ENCODE measurements at places on chromosomes 7 and 10.
A peak's percentile ranks its signal among the peaks of the same experiment; 100 is the strongest.

DNA sequence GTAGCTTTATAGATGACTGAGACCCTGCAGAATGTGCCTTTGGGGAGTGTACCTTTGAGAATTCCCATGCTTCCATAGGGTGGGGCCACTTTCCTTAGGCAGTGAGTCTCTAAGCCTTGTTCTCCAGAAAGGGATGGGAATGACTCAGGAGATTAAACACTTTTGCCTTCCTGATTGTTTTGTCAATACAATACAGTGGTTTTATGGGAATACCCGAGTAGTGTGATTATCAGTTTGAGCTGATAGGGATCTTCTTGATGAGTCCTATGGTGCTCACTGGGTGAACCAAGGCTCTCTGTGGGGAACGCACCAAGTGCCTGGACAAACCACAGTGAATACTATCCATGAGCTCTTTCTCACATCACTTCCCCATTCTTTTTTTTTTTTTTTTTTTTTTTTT is 6.3 kb downstream of the MYOF start:
- DNase-seq, result peak; percentile 90

- no peak for DNase-seq
Measured at GRCh38 chr10:130190737-130191115, 54.5 kb downstream of the GLRX3 start.

GRCh38 chr7:78134256-78134655 is 335.7 kb downstream of the PHTF2 start:
- DNase-seq, result no peak

- no peak for DNase-seq
Measured at GRCh38 chr7:28484606-28484935, 72.3 kb downstream of the CREB5 start.

GRCh38 chr10:119393019-119393418 is 149.5 kb downstream of the RGS10 start:
- no peak for DNase-seq

DNA sequence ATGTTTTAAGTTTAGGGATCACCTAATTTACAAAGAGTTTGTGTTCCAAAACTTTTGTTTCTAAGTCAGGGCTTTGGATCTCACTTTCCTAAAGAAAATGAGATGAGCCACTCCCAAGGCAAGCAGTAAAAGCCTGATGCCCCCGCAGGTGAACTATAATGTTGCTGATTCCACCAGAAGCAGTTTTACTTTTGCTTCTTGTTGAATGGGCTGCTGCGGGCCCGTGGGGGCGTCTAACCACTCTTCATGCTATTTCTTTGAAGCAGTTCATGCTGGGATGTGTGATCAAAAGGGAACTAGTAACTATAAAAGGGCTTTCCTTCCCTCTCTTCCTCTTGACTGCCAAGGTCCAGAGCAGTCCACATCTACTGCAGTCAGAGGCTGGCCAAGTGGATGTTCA is 118.7 kb upstream of the NEBL start:
- no peak for DNase-seq

DNA sequence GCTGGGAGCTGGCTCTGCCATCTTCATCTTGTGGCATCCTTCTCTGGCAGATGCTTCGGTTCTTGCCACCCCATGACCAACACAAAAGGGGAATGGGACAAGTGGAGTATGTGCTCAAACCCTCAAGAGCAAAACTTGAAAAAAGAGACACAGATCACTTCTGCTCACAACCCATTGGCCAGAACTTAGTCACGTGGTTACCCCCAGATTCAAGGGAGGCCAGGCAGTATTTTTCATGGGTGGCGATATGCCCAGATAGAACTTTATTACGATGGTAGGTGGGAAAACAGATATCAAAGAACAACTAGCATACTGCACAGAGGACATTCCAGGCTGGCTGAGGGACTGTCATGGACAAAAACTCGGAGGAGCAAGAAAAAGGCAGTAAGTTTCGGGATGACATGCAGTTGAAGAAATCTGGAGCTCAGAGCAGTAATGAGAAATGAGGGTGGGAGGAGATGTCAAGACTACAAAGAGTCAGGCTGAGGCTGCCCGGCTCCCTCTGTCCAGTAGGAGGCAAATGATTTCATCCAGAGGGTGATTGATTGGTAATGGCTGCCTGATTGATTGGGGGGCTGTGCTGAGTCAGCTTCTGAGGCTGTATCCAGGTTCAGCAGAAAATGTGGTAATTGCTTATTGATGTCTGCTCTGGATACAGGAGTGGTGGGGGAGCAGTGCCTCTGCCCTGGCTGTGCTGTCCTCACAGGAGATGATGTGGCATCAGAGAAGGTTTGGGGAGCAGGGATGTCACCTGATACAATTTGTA is 25.3 kb downstream of the COL13A1 start:
- no peak for DNase-seq

- no peak for DNase-seq
Measured at GRCh38 chr7:37281368-37282092, 167.1 kb downstream of the ELMO1 start.

GRCh38 chr10:55630491-55631056 is 730.5 kb downstream of the ZWINT start:
- DNase-seq, result no peak

DNA sequence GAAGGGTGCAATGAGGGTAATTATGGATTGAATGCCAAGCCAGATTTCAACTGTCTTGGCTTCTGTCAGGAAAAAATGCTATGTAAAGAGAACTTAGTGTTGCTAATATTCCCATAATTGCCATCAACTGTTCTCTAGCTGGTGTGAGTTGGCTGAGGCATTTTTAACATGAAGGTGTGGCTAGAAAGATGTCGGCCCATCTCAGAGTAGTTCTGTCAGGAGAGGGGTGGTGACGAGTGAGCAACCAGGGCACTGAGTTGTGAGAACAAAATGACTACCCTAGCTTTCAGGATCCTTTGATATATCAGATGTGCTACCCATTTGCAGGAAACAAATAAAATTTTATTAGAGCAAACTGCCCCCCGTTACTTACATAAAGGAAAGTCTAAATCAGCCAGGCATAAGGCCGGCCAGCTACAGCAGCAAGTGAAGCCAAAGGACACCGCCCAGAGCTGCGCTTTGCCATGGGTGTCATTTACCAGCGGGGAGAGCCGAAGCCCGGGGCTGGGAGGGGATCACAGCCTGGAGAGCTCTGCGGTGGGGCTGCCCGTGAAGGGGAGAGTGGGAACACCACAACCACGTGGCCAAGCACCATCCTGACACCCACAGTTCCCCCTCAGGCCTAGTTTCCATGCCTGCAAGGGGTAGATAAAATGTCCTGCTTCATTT is 141.4 kb downstream of the ICA1 start:
- DNase-seq, result no peak

DNA sequence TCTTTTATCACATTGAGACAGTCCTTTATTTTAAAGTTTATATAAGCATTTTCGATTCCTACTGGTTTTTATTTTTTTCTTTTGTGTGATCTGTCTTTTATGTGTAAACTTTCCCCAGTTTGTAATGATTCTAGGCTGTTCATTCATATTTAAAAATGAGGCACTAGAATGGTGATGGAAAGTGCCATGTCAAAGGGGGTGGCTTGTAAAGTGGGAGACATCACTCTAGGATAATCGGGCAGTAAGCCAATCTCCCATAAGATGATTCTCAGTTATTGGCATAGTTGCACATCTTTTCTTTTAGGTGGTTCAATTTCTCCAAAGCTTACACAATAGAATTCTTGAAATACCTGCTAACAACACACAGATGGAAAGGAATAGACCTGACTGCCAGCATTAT is 90.4 kb downstream of the ABCA13 start:
- no peak for DNase-seq

DNA sequence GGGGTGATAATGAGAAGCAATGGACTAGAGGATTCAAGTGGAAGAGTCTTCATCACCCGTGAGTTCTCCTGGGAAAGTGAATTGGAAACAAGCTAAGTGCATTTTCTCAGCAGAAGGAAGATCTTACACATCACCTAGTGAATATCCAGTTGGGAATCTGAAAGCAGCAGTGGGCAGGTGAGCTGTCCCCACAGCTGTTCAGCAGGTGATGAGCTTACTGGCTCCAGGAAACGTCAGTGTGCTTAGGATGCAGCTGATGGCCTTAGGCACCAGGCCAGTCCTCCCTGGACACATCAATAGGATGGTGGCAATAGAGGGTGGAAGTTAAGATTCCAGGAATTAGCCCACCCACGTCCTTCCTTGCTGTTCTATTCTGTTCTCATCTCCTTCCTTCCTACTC is 66.7 kb downstream of the NOD1 start:
- DNase-seq, result no peak

DNA sequence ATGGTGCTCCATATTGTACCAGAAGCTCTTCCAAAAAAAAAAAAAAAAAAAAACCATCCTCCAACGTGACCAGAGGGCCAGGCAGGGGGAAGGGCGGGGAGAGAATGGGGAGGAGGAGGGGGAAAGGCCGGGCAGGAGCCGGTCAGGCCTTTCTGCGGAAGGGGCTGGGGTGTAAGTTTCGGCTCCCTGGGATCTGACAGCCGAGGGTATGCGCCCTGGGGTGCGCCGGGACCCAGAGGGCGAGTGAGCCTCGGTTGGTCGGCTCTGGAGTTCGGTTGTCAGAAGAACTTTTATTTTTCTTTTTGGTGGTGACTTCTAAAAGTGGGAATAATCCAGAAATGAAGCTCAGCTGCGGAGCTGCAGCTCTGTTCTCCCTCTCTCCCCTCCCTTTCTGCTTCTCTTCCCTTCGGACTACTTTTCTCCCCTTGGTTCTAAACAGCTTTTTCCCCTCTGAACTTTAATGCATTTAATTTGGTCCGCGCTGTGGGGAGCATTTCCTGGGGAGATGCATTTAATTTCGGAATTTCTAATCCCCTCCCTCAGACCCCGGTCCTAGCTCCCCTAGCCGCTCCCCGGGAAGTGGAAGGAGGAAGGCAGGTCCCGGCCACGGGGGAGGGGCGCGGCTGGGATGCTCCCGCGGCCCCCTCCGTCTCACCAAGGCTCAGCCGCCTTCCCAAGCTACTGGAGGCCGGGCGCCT is 3.9 kb upstream of the PAX2 start:
- no peak for DNase-seq

- no peak for DNase-seq
Measured at GRCh38 chr7:132347123-132347522, 229.1 kb downstream of the PLXNA4 start.

- no peak for DNase-seq
Measured at GRCh38 chr7:16067711-16068110, 353.6 kb downstream of the CRPPA start.

DNA sequence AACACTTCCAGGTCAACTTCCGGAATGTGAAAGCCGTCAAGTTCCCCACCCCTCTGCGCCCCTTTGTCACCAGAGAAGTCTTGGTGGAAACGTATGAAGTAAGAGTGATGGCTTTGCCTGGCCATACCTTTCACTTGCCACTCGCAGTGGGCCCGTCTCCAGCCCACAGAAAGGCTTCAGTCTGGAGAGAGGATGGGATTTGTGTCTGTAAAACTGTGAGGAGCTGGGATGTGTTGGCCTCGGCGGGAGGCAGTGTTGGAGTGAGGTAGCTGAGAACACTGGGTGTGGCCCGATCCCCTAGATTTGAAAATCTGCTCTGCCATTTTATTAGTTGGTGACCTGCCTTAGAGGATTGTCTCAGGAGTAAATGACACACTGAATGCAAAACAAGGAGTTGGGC is 6.4 kb downstream of the ADCK2 start:
- DNase-seq, result no peak

- DNase-seq, result peak; percentile 23
Measured at GRCh38 chr7:66952343-66953043, 31.5 kb downstream of the TMEM248 start.

- no peak for DNase-seq
Measured at GRCh38 chr10:76882245-76882644, 755.4 kb downstream of the KCNMA1 start.

DNA sequence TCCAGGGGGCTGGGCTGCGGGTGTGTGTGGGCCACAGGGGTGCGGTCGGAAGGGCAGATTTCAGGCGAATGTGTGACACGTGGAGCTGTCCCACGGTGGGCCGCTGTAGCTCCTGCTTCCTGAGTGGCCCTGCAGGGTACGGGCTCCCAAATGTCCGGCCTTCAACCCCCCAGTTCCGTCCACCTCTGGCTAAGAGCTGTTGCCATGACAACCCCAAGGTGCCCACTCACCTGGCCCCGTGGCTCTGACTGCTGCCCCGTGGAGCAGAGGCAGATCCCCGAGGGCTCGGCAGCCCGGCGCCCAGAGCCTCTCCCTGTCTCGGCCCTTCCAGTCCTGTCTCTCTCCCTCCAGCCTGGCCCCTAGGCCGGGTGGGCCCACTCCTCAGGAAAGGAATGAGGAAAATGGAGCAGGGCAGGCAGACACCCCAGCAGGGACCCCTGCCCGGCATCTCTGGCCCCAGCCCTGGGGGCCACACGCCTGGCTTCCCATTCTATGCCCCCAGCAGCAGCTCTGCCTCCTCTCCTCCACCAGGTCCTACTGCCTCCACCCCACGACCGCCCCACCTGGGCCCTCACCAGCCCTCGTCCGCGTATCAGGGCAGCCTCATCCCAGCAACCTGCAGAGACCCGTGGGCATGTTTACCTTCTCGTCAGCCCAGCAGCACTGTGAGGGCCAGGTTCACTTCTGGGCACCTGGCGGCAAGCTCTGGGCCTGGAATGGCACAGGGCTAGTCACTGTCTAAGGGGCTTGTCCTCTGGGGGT is 215.6 kb downstream of the ELFN1 start:
- DNase-seq, result no peak

DNA sequence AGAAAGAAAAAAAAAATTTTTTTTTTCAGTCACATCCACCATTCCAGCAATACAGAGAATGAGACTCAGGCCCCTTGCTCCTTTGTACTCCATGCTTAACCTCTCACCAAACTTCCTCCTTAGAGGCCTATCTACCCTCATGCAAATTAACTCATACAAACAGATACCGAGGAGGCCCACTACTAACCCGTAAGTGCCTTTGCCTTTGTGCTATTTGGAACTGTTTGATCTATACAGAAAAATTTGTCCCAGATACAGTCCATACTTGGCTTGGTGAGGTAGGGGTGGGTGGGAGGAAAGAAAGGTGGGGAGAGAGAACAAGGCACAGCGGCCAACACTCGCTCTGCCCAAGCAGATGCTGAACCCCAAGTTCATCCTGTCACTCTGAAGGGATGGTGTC is 87.8 kb upstream of the DUSP5 start:
- DNase-seq, result no peak

GRCh38 chr10:17128261-17128660 is 1.4 kb downstream of the CUBN start:
- DNase-seq, result no peak

GRCh38 chr10:44981172-44982113 is 2.8 kb upstream of the DEPP1 start:
- DNase-seq, result no peak

DNA sequence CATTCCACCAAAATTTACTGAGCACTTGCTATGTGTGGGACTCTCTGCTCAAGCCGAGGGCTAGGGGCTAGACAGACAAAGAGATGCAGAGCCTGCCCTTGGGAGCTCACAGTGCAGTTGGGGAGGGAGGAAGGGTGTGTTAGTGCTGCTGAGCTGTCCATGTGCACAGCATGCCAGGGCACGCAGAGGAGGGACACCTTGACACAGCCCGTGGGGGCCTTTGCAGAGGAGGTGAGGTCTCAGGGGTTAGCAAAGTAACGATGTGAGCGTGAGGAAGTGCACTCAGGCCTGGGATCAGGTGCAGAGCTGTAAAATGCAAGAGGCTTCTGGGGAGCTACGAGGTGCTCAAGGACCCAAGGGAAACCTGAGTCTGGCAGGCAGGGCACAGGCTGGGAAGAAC is 16.3 kb downstream of the PRKCQ start:
- no peak for DNase-seq

GRCh38 chr10:30749385-30749784 is 119.8 kb upstream of the LYZL2 start:
- no peak for DNase-seq

GRCh38 chr7:52146871-52147634 is 830.4 kb upstream of the COBL start:
- no peak for DNase-seq

GRCh38 chr7:33536398-33537103 is 368.8 kb upstream of the BMPER start:
- DNase-seq, result no peak
